ENCODE measurements at places on chromosomes 12 and 14. TPM values are rescaled to one million over a fixed set of nuclear protein-coding genes. Genes with fewer than 3 reads are reported as not detected.

DNA sequence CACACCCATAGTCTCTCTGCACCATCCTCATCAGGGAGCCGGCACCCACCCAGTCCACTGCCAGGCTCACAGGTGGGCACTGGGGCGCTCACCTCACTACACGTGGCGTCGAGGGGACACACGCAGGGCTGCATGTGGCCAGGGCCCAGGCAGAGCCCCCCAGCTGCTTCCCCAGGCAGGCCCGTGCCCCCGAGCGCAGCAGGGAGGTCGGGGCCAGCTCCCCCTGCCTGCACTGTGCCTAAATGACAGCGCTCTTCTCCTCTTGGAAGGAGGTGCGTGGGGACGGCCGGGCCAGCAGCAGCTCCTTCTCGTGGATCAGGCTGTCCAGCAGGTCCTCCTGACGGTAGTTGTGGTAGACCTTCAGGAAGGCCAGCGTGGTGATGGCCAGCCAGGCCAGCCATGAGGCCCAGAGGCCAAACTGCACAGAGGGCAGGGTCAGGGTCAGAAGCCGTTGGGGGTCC lies 11.3 kb downstream of the TMEM179 start:
- DNase-seq = no peak

EMP1 gene
- polyA plus RNA-seq = 117 TPM

- DNase-seq = no peak
These were observed 87.1 kb downstream of the ATP2B1 start for GRCh38 chr12:89621521-89621920.

DNA sequence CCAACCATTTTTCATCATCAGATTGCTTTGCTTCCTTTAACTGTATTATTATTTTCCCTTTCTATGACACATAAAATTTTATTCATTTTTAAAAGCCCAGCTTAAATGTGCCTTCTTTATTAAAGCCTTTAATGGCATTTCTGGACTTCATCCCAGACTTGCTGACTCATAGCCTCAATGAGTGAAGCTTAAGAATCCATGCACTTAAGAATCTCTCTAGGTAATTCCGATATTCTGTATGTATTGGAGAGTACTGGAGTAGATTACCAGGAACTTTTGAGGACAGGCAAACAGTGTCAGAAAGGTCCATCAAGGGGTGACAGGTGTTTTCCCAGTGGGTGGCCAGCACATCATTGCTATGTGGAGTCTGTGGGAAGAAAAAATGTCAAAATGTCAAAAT lies 107.9 kb downstream of the PTPRQ start:
- DNase-seq = no peak

DACT1 gene
- polyA plus RNA-seq = 34.6 TPM

INHBE gene
- polyA plus RNA-seq = 1.2 TPM

CPNE6 gene
- polyA plus RNA-seq = not detected

PIK3C2G gene
- 13.4 TPM for polyA plus RNA-seq

HOXC5 gene
- 0.16 TPM for polyA plus RNA-seq

GRCh38 chr12:12230275-12230674 lies 36.6 kb downstream of the LRP6 start:
- DNase-seq = no peak

- no peak for DNase-seq
These were observed 237.3 kb downstream of the CACNA1C start for GRCh38 chr12:2290091-2290490.

- no peak for DNase-seq
These were observed 115.9 kb downstream of the DERA start for GRCh38 chr12:16027002-16027401.

GRCh38 chr12:40020261-40020691 lies 85.6 kb downstream of the SLC2A13 start:
- DNase-seq = no peak

DNA sequence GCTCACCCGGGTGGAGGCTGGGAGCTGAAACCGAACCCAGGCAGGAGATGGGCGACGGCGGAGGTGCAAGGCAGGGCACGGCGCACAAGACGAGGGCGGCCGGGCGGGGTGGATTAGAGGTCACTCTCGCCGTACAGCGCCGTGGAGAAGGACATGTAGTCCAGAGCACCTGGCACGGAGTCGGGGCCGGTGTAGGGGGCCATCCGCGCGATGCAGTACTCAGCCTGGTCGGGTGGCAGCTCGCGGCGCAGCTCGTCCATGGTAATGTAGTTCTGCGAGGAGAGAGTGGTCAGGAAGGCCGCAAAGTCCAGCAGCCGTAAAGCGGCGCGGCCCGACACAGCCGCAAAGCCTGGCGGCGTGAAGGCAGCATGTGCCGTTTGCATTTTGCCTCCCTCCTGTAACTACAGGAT lies 81.9 kb upstream of the ZFP36L1 start:
- DNase-seq = no peak

- peak; percentile 7 for DNase-seq
These were observed 19.1 kb downstream of the RPAP3 start for GRCh38 chr12:47686645-47687240.

TCL1B gene
- polyA plus RNA-seq = 0.16 TPM

GRCh38 chr14:102645746-102646440 lies 53.4 kb downstream of the RCOR1 start:
- DNase-seq = no peak

- no peak for DNase-seq
These were observed 155.2 kb upstream of the AVPR1A start for GRCh38 chr12:63305901-63306875.

DNA sequence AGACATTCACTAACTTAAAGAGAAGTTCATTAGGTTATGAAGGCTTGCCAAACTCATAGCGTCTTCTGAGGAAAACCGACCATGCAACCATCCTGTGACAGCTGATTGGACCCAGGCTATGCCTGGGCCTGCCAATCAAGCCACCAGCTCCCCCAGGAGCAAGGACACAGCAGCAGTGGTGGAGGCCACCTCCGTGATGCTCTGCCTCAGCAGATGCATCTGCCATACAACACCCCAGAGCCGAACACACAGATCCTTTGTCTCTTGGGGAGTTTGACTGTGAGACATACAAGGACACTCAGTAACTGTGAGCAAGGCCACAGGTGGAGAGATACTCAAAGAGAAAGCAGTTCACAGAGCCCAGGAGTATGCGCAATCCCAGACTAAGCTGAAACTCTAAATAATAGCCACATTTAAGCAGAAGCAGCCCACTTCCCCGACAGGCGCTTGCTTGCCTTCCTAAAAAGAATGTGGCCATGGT lies 10.0 kb upstream of the CNIH1 start:
- DNase-seq = no peak

GRCh38 chr12:116202940-116203339 lies 74.6 kb downstream of the MED13L start:
- DNase-seq = no peak

DNA sequence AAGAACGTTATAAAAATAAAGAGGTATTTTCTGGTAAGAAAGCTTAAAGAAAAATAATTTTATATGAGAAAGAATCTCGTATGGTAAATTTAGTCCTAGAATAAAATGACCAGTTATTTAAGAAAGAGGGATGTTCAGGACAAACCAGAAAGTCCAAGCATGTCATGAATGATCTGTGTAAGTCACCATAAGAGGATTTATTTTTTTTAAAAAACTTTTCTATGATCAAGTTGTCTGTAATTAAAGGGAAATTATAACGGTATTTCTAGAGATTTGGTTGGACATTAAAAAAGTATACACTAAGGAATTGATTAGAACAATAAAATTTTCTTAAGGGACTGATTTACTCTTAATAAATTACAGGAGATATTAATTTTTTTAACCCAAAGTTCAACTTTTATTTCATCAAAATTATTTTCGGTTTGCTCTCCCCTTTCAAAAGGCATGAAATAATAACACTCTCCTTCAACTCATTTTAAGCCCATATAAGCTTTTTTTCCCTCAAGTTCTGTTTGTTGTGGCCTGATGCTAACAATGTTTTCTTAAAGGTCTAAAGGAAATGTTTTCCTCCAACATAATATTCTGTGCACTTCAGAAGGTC lies 49.9 kb upstream of the CPSF6 start:
- no peak for DNase-seq

GRCh38 chr12:51819736-51820525 lies 28.6 kb downstream of the FIGNL2 start:
- DNase-seq = no peak

- no peak for DNase-seq
These were observed 232.2 kb downstream of the NUAK1 start for GRCh38 chr12:105906561-105906960.

ACVRL1 gene
- 78.8 TPM for polyA plus RNA-seq

GRCh38 chr14:35558680-35559079 lies 24.7 kb downstream of the INSM2 start:
- no peak for DNase-seq

MGST1 gene
- 72.3 TPM for polyA plus RNA-seq

- no peak for DNase-seq
These were observed 88.7 kb downstream of the BCL11B start for GRCh38 chr14:99183311-99183710.

RGS6 gene
- 2.8 TPM for polyA plus RNA-seq

ABCC9 gene
- polyA plus RNA-seq = 18.2 TPM

ANKS1B gene
- 18.4 TPM for polyA plus RNA-seq

MSRB3 gene
- polyA plus RNA-seq = 28.7 TPM

EEF1AKMT3 gene
- polyA plus RNA-seq = 15.7 TPM

DNA sequence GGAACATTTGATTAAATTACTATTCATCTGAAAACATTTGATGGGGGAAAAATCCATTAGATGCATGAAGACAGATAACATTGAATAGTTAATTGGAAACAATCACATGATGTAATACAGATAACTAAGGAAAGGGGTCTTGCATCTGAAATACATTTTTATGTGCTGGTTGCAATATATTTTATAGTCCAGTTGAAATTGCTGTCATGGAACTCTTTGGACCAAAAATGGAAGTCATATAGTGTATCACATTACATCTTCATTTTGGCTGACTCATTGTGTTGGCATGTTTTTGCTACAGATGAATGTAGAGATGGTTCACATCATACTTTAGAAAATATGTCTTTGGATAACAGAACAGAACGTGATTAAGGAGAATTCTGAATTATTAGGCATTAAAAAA lies 43.0 kb upstream of the GNPNAT1 start:
- DNase-seq = no peak

DNA sequence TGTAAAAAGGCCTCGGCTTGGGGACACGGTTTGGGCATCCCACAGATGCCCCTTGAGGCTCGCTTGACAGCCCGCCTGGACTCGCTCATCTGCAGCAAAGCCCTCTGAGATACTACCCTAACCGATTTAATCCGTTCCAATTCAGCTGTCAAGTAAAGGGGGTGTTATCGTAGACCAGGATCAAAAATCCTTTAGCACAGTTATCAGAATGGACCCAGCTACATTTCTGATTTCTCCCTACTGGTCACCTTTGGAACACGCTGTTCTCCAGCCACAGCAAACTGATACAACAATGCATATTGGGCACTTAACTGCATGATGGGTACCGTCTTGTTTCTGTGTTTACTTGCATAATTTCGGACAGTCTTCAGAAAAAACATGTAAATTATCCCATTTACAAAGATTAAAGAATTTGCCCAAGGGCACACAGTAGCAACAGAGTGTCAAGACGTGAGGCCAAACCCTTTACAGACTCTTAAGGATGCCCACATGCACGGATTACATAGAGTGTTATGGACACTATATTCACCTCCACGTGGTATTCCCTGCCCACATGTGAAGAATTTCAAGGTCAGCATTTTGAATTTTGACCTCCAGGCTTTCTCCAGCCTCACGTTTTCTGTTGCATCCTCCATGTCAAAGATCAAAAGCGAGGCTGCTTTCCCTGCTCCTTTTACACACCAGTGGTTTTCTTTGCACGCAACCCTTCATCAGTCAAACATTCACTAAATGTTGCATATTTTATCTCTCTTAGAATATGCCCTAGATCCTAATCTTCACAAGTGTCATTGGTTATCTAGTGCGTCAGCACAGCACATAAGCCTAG lies 3.2 kb upstream of the DUSP6 start:
- DNase-seq = no peak

- peak; percentile 10 for DNase-seq
These were observed 32.3 kb upstream of the DEGS2 start for GRCh38 chr14:100191584-100192249.

DNA sequence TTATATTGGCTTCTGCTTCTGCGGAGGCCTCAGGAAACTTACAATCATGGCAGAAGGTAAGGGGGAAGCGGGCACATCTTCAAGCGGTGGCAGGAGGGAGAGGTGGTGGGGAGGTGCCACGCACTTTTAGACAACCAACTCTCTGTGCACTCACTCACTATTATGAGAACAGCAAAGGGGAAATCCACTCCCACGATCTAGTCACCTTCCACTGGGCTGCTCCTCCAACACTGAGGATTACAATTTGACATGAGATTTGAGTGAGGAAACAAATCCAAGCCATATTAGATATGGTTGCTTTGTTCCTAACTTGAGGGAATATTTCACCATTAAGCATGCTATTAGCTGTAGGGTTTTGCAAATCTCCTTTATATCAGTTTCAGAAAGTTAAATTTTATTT lies 80.3 kb downstream of the UNC79 start:
- no peak for DNase-seq

DNA sequence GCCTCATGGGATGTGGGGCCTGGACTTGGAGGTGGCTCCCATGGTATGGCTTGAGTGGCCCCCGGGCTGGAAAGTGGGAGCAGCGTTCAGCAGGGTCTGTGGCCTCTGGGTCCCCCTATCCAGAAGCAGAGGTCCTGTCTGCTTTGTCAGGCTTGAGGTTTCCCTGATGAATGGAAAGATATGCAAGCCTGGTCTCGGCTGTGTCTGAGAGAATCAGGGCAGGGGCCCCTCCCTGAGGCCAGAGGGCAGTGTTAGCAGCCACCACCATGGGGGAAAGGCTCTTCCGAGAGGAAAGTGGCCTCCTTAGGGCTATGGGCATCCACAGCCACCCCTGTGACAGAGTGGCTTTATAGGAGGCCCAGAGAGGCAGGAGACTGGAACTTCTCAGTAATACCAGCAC lies 128.2 kb downstream of the VRK1 start:
- DNase-seq = no peak

TMEM119 gene
- polyA plus RNA-seq = 39.4 TPM

DNA sequence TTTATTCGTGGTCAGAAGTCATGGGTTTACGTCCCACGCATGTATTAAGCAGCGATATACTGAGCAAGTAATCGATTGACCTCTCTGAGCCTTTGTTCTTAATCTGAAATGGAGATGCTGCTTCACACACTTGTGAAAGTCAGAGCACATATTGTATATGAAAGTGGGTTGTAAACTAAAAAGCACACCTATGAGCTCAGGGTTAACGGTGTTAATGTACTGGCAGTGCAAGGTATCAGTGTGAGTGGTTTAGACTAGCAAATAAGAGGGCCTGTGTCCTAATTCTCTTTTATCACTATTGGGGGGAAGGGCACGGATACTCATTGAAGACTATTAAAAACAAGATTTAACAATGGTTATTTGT lies 676 bp downstream of the MRPL42 start:
- DNase-seq = peak; percentile 2

GRCh38 chr12:113189361-113189760 lies 3.8 kb downstream of the RITA1 start:
- no peak for DNase-seq

KCNC2 gene
- 0.31 TPM for polyA plus RNA-seq

CLEC4D gene
- 0.39 TPM for polyA plus RNA-seq

OAS1 gene
- polyA plus RNA-seq = 5.6 TPM

DNA sequence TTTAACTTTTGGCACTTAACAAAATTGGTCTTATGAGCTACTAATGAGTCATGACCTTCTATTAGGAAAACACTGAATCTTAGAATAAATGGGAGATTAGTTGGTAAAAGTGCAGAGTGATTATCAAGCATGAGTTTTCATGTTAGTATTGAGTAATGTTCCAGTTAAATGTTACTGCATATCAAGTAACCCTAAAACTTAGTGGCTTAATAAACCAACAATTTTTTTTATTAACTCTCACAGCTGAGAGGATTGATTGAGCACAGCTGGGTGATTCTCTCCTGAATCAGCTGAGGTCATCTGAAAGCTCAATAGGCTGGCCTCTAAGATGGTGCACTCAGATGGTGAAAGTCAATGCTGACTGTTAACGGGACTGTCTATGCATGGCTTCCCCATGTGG lies 248.6 kb downstream of the BCL11B start:
- no peak for DNase-seq

APOF gene
- polyA plus RNA-seq = not detected
